DMS 273 treated with DMSO at 0.1 percent for 48 hours (cell line): ENCODE measurements at places on chromosomes 12 and 14.

DNA sequence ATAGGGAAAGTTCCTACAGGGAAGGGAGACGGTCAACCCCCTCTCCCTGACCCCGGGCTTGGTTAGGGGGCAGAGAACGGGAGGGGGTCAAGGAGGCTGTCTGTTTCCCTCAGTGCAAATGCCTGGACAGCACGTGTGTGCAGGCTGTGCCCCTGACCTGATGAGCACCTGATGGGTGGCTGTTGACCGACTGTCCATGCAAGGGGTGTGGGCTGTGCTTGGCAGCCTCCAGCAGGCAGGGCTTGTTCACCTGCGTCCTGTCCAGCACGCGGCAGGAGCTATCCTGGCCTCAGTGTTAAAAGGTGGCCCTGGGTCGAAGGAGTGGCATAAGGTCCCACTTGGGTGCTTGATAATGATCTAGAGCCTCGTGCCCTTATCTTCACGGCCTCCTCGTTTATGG is 221.0 kb downstream of the CACNA1C start:
- DNase-seq = no peak

- peak; percentile 24 for DNase-seq
Observed at GRCh38 chr12:106205208-106206069, 42.4 kb downstream of the CKAP4 start.

DNA sequence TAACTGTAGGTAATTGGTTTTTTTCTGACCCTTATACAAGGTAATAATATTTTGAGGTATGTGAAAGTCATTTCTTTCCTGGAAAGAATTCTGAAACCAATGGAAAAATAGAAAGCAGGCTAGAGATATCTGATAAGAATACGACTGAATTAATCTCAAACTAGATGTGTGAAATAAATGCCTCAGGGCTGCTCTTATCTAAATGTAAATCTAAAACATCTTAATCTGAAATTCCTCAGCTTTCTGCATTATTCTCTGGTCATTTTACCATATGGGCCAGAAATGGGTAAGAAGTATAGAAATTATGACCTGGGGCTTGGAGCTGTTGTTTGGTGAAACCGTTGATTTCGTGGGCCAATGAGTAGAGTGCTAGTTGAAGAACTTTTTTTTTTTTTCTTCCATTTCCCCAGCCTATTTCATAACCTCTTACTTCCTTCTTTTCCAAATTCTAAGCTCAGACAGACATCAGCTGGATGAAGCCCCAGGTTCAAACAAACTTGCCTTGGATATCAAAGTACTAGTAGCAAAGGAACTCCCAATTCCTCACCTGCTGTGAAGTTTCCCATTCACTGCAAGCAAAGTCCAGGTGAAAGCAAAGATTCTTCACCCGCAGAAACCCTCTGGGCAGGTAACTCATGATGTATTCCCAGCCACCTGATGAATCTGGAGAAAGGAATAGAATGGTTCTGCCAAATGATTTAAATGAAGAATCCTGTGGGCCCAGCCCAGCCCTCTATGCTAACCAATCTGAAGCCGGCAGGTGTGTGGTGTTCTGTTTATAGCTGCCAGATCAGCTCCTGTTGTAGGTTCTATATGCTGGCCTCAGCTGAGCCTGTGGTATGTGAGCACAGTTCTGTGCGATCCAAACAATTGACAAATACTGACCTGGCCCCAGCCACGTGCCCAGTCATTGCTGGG is 9.7 kb upstream of the FOS start:
- DNase-seq = no peak

- peak; percentile 21 for DNase-seq
Observed at GRCh38 chr14:100557658-100558057, 29.6 kb downstream of the BEGAIN start.

DNA sequence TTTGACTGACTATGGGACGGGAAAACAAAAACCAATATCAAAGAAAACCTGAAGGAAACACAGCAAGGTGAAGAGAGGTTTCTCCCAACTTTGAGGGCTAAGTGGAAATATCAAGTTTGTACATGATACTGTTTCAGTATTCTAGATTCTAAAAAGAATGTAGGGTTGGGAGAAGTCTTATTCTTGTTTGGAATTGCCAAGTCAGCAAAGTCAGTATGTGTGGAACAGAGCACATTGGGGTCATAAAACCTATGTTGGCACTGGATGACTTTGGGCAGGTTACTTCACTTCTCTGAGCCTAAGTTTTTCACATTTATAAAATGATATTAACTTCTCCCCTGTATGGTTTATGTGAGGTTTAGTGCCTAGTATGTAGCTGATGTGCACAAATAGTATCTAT is 182.2 kb downstream of the ANO4 start:
- DNase-seq = no peak
